ENCODE measurements at places on chromosomes 5 and 9. TPM values are rescaled to one million over a fixed set of nuclear protein-coding genes. Genes with fewer than 3 reads are reported as not detected.

DRD1 gene
- total RNA-seq = not detected

PCDHAC2 gene
- not detected for total RNA-seq

LEAP2 gene
- total RNA-seq = 4.0 TPM

PCDHGC4 gene
- 0.05 TPM for total RNA-seq

NUTM2F gene
- total RNA-seq = not detected

EIF4EBP3 gene
- 6.7 TPM for total RNA-seq

Measured in T-helper 2 cell treated with Interferon-gamma antibody and Interleukin-4, amounts not matched to agents 100 ng/mL and 5 ng/mL, for 36 hours (primary cell).